Frontal cortex (tissue), 4 donors: ENCODE measurements at places on chromosomes 1 and 21. TPM values are rescaled to one million over a fixed set of nuclear protein-coding genes. Genes with fewer than 3 reads are reported as not detected.

The MTARC1 gene
- 19.6 TPM for total RNA-seq

The PGLYRP4 gene
- total RNA-seq: not detected

The LHX4 gene
- total RNA-seq: not detected

The SERINC2 gene
- total RNA-seq: 0.41 TPM

The LMOD1 gene
- 0.41 TPM for total RNA-seq

The SLC50A1 gene
- total RNA-seq: 4.9 TPM
